Inflammatory macrophage treated with lipopolysaccharide for 1 hour (primary cell): ENCODE measurements at places on chromosomes 4 and X.
A peak's percentile ranks its signal among the peaks of the same experiment; 100 is the strongest.

DNA sequence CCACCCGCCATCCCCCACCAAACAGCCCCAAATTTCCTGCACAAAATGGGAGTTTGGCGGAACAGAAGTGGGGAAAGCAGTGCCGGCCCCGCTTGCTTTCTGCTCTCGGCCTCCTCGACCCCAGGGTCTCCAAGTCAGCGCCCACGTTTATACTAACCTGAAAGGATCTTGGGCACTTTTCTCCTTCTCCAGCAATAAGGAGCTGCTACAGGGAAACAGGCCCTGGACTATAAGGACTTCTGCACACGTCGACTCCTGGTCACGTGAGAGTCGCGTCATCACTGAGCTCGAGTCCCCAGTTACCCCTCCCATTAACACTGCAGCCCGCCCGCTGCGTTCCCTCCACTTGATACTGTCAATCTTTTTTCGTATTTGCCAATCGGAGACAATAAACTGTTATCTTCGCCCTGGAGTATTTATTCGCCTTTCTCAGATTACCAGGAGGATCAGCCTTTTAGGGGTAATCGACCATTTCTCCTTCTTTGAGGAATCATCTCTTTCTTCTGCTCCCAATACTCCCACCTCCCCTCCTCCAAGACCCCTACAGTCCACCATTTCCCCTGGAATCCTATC is at the start of gene TCEAL8:
Gene TCEAL8, minus strand, starts transcription at position 235 of the 573 bp plus-strand sequence. CDS start 1,176 bp downstream, outside the sequence.
- DNase-seq, result peak; percentile 57

- DNase-seq, result no peak
These were observed 8.5 kb downstream of the TIFA start for GRCh38 chr4:112277220-112277619.

- no peak for DNase-seq
These were observed 86.3 kb upstream of the RAPGEF2 start for GRCh38 chr4:159016593-159017024.

GRCh38 chr4:174763454-174764104 is 65.5 kb downstream of the GLRA3 start:
- no peak for DNase-seq
